ENCODE measurements at places on chromosomes 3 and 15.
A peak's percentile ranks its signal among the peaks of the same experiment; 100 is the strongest.

GRCh38 chr3:31996195-31996594, 14.6 kb downstream of the ZNF860 start:
- no peak for DNase-seq

DNA sequence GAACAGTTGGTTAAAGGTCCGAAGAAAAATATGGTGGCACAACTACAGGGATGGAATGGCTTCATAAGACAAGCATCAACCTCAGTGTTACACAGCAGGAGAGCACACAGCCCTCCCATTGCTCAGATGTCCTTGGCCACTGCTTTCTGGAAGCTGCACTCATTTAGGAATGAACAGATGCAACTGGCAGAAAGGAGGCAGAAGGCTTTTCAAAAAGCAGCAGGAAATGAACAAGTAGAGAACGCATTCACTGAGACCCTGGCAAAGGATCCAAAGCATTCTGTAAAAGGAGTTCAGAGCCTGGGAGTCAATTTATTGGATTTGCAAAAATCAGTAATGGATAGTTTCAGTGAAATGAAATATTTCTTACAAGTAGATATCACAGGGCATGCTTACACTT, 101.1 kb downstream of the PDZRN3 start:
- DNase-seq = no peak

GRCh38 chr15:84840741-84841429, 23.7 kb downstream of the ALPK3 start:
- peak; percentile 86 for DNase-seq

DNA sequence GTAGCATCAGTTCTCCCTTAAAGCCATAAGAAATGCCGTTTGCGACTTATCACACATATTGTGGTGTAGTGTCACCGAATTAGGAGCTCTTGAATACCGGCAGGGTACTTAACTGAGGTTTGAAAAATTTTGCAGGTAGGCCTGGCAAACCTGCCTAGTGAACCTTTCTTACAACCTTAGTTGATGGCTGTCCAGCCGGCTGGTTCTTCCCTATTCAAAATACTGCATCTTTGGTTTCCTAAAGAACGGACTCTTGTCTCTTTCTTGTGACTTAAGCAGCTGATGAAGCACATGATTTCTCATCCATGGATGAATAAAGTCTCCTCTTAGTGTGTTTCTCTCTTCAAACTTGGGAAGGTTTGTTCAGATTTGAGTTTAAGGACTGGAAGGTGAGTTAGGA, 1.5 kb downstream of the RAB7A start:
- DNase-seq = no peak

DNA sequence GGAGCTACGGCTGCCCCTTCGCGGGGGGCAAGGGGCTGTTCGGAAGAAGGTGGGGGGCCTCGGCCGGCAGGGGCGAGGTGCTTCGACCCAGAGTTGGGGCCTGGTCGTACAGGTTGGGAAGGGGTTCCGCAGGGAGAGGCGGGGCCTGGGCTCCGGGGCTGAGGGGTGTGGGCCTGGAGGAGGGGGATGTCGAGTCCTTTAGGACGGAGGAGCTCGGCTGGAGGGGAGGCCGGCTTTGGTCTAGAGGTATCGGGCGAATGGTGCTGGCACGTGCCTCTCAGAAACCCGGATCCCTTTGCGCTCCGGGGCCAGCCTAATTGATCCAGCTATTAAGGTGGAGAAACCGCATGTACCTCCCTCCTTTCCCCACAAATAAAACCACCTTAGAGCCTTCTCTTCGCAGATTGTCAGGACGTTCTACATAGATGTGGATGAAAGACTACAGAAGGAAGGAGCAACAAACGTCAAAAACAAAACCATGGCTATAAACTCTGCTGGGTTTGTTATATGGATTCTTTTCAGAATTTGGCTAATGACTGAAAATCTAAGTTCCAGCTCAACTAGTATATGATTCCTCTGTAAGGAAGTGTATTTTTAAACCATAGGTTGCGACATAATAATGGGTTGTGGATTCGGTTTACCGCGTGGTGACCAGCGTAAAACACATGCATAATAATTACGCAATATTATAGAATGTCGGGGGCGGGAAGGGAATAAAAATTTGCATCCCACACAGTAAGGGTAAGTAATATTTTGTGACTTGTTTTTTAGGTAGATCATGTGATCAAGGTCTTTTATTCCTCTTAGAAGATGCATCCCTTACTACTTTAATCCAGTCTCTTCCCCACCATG, 644 bp upstream of the NGLY1 start:
- peak; percentile 49 for DNase-seq

DNA sequence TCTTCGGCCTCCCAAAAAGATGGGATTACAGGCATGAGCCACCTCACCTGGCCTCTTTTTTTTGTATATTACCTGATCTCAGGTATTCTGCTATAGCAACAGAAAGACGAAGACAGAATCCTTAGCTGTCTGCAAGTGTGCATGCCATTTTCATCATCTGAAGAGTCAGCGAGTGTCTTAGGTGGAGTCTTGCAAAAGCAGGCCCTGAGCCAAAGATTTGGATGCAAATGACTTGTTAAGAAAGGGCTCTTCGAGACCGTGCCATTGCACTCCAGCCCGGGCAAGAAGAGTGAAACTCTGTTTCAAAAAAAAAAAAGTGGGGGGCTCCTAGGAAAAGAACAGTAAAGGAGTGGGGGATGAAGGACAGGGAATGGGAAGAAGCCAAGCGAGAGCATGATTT, 10.2 kb upstream of the TRIM69 start:
- DNase-seq = no peak

GRCh38 chr3:13204177-13204581, 130.9 kb upstream of the IQSEC1 start:
- no peak for DNase-seq

- no peak for DNase-seq
Measured at GRCh38 chr3:196609805-196610515, 29.5 kb upstream of the NRROS start.
